Stimulated activated naive CD8-positive, alpha-beta T cell treated with anti-CD3 and anti-CD28 coated beads, Interleukin-15, amount 100 ng/mL, for 72 hours (primary cell): ENCODE measurements at places on chromosomes 12 and 14.

DNA sequence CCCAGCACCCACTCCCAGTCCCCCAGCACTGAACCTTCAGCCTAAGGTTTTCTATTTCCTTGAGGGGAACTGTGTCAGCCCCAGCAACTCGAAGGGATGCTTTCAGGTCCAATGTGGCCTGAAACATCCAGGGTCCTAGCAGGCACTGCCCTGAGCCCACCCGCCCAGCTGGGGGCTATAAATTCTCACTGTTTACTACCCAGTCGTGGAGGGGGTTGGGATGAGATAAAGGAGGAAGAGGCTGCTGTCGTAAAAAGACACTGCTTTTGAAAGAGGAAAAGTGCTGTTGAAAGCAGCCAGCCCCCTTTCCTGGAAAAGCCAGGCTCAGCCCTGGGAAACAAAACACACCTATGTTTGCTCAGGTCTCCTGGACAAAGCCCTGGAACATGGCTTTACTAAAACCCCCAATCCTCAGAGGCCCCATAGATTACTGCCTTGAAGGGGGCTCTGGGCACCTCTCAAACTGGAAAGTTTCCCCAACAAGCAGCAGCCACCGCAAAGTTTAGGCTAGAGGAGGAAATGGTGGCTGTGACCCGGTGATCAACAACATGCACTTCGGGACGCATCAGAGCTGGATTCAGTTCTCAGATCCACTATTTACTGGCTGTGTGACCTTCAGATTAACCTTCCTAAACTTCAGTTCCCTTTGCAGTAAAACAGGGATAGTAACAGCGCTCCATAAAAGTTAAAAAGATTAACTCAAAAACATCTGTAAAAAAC, 51.0 kb downstream of the ACTN1 start:
- no peak for DNase-seq

- DNase-seq = no peak
Observed at GRCh38 chr14:58864751-58865513, 227.2 kb downstream of the DACT1 start.

- DNase-seq = no peak
Observed at GRCh38 chr12:112855375-112855774, 51.4 kb upstream of the OAS1 start.

DNA sequence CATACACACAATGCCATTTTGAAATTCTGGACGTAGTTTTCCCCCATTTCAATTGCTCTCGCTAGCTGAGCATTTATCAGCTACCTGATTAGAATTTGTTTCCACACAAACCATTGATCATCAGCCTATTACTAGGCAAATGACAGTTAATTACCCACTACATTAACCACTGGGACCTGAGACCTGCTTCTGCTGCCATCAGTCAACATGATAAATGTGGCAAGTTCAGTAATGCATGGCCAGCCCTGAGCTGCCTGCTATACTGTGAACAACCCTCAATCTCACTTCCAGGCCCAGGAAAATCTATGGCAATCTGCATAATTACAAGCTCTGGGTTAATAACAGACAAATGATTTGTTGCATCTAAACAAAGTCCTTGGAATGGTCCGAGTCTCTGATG, 43.5 kb downstream of the LMO3 start:
- DNase-seq = no peak

DNA sequence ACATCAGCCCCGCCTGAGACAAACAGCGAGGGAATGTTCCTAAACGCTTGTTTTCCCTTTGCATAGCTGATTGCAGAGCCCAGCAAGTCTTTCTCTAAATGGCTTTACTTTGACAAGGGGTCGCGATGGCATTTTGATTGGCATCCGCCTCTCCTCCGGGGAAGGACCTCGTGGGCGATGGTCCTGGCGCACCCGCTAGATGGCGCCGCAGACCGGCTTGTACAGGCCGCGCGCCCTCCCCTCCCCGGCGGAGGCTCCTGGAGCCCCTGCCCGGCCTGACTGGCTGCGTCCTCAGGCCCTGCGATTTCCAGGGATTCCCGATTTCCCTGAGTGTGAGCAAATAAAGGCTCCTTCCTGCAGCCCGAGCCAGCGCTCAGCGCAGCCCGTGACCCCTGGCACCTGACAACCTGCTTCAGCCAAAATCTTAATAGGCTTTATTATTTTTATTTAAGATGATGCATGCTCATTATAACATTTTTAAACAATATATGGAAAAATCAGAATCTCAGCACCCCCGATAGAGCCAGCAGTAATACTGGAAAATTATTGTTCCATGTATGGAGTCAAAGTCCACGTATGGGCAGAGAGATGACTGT, 468.3 kb downstream of the AACS start:
- DNase-seq = no peak
